ENCODE measurements at places on chromosomes 4 and X.

- H3K27ac ChIP-seq, result no peak overlapping the region
- no peaks in the 10 kb centered on the region for H3K36me3 ChIP-seq
- H3K4me3 ChIP-seq, result no peak overlapping the region
- no peaks in the 10 kb centered on the region for H3K4me1 ChIP-seq
- DNase-seq, result no peak
- no peaks in the 10 kb centered on the region for H3K27me3 ChIP-seq
Observed at GRCh38 chrX:124239324-124239723, 93.1 kb upstream of the TEX13D start.

GRCh38 chr4:169024762-169025161 is 14.7 kb upstream of the CBR4 start:
- DNase-seq, result peak; percentile 5
- H3K4me3 ChIP-seq, result no peak overlapping the region
- H3K4me1 ChIP-seq, result no peaks in the 10 kb centered on the region
- H3K36me3 ChIP-seq, result no peaks in the 10 kb centered on the region

DNA sequence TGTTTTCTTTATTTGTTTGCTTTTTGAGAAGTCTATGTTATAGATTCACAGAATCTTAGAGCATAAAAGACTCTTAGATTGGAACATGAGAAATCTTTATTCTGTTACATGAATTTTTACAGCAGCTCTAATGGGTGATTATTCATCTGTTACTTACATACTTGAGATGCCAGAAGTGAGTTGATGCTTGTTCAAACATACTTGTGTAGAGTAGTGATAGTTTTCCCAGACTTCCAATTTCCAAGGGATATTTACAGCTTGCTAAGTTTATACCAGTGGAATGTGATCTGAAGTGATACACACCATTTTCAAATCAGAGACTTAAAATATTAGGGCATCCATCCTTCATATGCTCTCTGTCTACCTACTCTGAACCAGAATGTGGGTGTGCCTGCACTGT is 252.9 kb upstream of the SMIM31 start:
- no peak for DNase-seq
- no peak overlapping the region for H3K27ac ChIP-seq
- no peaks in the 10 kb centered on the region for H3K36me3 ChIP-seq
- H3K27me3 ChIP-seq, result no peaks in the 10 kb centered on the region
- no peaks in the 10 kb centered on the region for H3K4me1 ChIP-seq

- H3K4me1 ChIP-seq, result no peaks in the 10 kb centered on the region
- H3K4me3 ChIP-seq, result no peak overlapping the region
- H3K27me3 ChIP-seq, result no peaks in the 10 kb centered on the region
Observed at GRCh38 chr4:153191795-153192363, 12.4 kb upstream of the TRIM2 start.

- DNase-seq, result peak; percentile 38
- peaks cover 6% of the 10 kb centered on the region for H3K4me1 ChIP-seq
- no peaks in the 10 kb centered on the region for H3K36me3 ChIP-seq
- H3K27me3 ChIP-seq, result no peaks in the 10 kb centered on the region
- H3K27ac ChIP-seq, result peak overlapping the region; percentile 5
Observed at GRCh38 chrX:2819345-2820135, 9.2 kb upstream of the GYG2 start.

- H3K4me1 ChIP-seq, result no peaks in the 10 kb centered on the region
- no peak overlapping the region for H3K4me3 ChIP-seq
- peaks cover 19% of the 10 kb centered on the region for H3K36me3 ChIP-seq
- no peak for DNase-seq
Observed at GRCh38 chr4:39446842-39447573, 11.7 kb downstream of the RPL9 start.

DNA sequence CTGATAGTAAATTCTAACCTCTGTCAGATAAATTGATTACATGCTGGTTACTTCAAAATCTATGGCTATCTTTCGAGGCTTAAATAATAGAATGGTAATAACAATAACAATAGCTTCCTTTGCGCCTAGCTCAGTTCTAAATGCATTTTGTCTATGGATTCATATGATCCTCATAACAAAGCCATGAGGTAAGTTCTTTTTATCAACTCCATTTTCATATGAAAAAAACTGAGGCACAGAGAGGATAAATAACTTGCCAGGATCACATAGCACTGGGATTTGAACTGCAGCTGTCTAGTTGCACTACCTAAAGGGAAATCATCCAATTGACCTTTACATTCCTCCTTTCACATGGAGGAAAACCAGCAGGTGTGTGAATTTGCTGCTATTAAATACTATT is 108.6 kb upstream of the ARX start:
- no peak overlapping the region for H3K27ac ChIP-seq
- no peak overlapping the region for H3K4me3 ChIP-seq
- H3K27me3 ChIP-seq, result no peaks in the 10 kb centered on the region
- H3K36me3 ChIP-seq, result no peaks in the 10 kb centered on the region
- no peak for DNase-seq
- peaks cover 18% of the 10 kb centered on the region for H3K4me1 ChIP-seq

DNA sequence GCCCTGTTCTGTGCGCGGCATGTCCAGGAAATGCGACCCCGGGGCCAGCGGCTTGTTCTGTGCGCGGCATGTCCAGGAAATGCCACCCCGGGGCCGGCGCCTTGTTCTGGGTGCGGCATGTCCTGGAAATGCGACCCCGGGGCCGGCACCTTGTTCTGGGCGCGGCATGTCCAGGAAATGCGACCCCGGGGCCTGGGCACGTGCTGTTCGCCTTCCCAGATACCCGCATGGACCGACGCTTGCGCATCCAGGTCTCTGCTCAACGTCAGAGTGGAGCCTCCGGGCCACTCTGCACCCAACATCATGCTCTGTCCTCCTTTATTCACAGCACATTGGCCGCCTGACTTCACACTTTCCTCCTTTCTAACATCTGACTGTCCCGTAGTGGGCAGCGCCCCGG is 75.8 kb upstream of the PSAPL1 start:
- no peak overlapping the region for H3K4me3 ChIP-seq
- H3K4me1 ChIP-seq, result peaks cover 10% of the 10 kb centered on the region
- H3K27ac ChIP-seq, result no peak overlapping the region
- DNase-seq, result no peak
- H3K36me3 ChIP-seq, result no peaks in the 10 kb centered on the region

GRCh38 chrX:14015294-14015693 is 14.4 kb downstream of the GEMIN8 start:
- H3K27me3 ChIP-seq, result no peaks in the 10 kb centered on the region
- H3K27ac ChIP-seq, result no peak overlapping the region
- no peaks in the 10 kb centered on the region for H3K4me1 ChIP-seq
- no peaks in the 10 kb centered on the region for H3K36me3 ChIP-seq
- no peak for DNase-seq

DNA sequence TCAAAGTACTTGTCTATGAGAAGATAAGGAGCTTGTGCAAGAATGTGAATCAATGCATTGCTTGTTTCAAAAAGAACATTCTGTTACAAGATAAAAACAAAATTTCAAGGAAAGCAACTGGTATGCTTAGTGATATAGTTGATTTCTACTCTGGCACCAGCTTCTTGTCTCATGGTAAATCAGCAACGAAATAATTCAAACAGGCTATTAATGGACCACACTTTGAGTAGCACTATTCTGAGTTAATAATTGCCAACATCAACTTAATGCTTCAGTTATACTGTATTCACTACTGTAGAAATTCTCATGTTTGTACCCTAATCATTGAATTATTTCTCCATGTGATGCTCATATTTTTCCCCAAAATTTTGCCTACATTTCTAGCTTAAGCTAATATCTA is 252.6 kb downstream of the NDST4 start:
- no peak overlapping the region for H3K27ac ChIP-seq
- no peaks in the 10 kb centered on the region for H3K27me3 ChIP-seq
- H3K4me1 ChIP-seq, result no peaks in the 10 kb centered on the region
- no peaks in the 10 kb centered on the region for H3K36me3 ChIP-seq

Measured in SJCRH30 (cell line).